NCI-H187 treated with DMSO at 0.1 percent for 48 hours (cell line): ENCODE measurements at places on chromosomes 2 and 18.

GRCh38 chr18:48605408-48605845 is 66.6 kb downstream of the CTIF start:
- no peak for DNase-seq

- no peak for DNase-seq
Measured at GRCh38 chr2:216341121-216341520, 31.2 kb downstream of the MARCHF4 start.

DNA sequence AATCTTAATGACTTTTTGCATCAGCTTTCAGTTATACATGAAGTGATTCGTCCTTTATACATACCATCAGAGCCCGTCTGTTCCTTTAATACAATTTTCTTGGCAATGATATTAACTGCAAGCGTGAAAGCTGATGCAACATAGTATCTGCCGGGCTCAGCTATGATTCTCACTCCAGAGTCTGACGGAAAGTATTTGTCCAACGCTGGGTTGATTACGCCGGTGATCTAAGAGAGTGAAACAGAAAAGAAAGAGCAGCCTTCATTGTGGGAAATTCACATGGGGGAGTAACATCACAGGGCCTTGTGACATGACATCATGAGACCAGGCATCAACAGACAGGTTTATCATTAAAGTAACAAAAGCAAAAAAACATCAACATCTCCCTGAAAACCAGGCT is 6.2 kb downstream of the ODC1 start:
- no peak for DNase-seq

GRCh38 chr2:200189964-200190363 is 116.5 kb upstream of the SPATS2L start:
- DNase-seq, result no peak

- no peak for DNase-seq
Measured at GRCh38 chr2:134217351-134217750, 36.5 kb upstream of the MGAT5 start.

GRCh38 chr2:238816291-238816690 is 31.6 kb upstream of the TWIST2 start:
- no peak for DNase-seq

GRCh38 chr2:152157253-152157652 is 18.3 kb downstream of the STAM2 start:
- no peak for DNase-seq

DNA sequence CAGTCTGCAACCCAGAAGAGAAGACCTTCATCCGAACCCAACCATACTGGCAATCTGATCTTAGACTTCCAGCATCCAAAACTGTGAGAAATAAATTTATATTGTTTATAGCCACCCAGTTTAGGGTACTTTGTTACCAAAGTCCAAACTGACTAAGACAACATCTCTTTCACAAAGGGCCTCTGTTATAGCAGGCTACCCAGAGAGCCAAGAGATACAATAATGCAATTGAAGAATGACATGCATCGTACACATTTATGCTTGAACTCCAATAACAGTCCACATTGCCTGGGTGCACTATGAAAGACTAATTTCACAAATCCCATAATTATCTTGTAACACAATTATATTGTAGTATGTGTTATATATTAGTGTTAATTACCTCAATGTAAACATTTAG is 39.1 kb upstream of the ANKRD44 start:
- DNase-seq, result no peak

DNA sequence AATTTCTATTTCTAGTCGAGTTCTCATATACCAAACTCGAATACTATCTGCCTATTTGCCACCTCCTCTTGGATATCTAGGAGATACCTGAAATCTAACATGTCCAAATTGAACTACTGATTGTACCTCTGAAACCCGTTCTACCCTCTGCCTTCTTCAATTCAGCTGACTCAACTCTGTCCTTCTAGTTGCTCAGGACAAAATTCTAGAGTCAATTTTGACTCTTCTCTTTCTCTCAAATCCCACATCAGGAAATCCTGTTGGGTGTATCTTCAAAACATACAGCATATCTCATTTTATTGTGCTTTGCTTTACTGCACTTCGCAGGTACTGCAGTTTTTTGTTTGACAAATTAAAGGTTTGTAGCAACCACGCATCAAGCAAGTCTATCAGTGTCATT is 137.8 kb downstream of the ZAP70 start:
- DNase-seq, result no peak

GRCh38 chr2:159145745-159146354 is 140.7 kb downstream of the WDSUB1 start:
- DNase-seq, result no peak

DNA sequence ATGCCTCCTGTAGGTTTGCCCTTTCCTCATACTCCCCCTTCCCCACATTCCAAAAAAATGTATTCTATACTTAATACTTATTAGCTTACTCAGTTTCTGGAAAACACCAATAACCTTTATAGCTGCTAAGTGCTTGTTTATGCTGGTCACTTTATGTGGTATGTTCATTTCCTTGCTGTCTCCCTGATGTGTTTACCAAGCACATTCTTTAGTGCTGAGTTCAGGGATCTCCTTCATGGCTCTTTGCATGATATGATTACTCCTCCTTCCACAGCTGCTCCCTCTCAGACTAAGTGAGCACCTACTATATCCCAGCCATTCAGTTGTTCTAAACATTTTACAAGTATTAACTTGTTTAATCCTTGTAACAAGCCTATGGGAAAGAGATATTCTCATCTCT is 698.3 kb upstream of the FANCL start:
- no peak for DNase-seq

DNA sequence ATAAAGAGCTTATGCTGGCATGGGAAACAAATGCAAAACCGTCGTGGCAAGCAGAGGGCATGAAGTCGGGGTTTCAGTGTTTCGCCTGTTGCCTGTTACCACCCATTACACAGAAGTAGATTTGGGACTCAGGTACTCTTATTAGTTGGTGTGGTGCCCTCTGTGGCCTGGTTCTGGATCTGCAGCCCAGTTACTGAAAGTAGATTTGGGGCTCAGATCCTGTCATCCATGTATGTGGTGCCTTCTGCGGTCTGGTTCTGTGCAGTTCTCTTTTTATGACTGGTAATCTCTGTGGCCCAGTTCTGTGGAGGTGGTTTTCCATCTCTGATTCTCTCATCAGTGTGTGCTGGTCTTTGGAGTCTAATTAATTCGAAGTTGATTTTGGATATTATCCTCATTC is 45.2 kb downstream of the ADNP2 start:
- DNase-seq, result no peak

- DNase-seq, result no peak
Measured at GRCh38 chr18:46262856-46263255, 158.7 kb downstream of the HAUS1 start.

- DNase-seq, result no peak
Measured at GRCh38 chr2:42854207-42854818, 61.9 kb upstream of the HAAO start.

DNA sequence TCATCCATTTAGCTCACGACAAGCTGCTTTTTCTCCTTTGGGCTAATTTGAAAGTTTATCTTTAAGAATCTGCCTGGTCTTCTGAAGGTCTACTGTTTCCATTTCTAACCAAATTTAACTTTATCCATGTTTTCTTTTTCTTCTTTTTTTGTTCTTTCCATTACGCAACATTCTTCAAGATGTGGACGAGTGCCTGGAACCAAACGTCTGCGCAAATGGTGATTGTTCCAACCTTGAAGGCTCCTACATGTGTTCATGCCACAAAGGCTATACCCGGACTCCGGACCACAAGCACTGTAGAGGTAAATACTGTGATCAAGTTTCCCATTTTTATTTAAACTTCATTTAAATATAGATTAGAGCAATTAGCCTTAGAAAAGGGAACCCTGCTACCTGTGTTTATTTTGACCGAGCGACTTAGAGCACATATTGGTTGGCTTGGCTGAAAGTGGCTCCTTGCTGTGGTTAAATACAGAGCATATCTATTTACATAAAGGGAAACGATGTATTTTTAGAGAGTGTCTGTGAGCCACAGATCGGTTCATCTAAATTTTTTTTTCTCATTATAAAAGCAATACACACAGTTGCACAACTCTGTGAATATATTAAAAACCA is 183.4 kb upstream of the RASGRP3 start:
- no peak for DNase-seq

- DNase-seq, result no peak
Measured at GRCh38 chr2:96214554-96214953, 5.9 kb upstream of the STARD7 start.

DNA sequence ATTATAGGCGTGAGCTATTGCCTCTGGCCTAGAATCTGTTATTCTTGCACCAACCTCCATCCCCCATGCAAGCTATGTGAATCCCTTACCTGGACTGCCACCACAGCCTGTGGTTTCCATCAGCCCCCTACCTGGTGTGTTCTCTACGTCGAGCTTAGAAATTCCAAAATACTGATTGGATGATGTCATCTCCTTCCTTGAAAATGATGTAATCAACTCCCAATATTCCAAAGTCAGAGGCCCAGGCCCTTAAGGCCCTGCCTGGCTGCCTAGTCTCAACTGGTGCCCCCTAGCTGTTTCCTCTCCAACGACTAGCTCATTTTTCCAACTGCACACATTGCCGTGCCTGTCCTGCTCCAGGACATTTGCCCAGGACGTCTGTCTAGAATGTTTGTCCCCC is 41.3 kb upstream of the GBX2 start:
- DNase-seq, result no peak

GRCh38 chr2:208529796-208530195 is 123.2 kb downstream of the PTH2R start:
- DNase-seq, result no peak

DNA sequence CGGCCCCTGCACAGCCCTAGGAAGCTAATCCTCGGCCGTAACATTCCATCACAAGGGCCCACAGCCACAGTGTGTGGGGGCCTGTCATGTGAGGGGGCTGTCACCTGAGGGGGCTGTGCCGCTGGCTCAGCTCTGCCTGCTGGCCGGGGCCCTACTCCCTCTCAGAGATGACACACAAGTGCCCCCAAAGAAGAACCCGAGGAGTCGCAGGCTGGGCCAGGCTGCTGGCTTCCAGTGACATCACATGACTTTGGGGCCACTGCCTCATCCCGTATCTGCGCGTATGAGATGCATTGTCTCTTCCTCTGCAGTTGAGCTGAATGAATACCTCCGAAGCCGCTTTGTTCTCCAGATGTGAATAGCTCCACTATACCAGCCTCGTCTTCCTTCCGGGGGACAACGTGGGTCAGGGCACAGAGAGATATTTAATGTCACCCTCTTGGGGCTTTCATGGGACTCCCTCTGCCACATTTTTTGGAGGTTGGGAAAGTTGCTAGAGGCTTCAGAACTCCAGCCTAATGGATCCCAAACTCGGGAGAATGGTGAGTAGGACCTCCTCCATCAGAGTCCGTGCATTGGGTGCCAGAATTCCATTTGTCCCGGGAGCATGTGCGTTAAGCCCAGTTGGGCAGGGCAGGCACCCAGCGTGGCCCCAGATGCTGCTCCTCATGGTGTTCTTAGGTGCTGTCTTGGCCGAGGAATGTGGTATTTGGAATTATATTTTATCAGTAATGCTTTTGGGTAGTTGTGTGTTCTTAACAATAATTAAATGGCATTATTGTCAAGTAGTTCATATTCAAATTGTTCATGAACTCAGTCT is at the start of gene CNDP1:
Gene CNDP1, plus strand, starts transcription at position 351 of the 820 bp plus-strand sequence. Its CDS starts 168 bp downstream, at position 519.
- no peak for DNase-seq

DNA sequence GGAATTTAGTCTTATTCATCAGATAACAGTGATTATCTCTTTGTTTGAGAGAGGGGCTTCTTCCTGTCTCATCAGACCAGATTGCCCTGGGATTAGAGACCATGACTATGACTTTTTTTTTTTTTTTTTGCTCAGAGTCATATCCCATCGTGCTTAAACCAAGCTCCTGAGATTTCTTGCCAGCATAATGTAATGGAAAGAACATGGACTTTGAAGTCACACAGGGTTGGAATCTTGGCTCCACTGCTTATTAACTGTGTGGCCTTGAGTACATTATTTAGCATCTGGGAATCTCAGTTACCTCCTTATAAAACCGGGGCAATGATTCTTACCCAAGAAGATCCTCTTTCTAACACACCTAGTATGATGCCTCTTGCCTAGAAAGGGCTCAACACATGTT is 268.3 kb downstream of the DYSF start:
- DNase-seq, result no peak

DNA sequence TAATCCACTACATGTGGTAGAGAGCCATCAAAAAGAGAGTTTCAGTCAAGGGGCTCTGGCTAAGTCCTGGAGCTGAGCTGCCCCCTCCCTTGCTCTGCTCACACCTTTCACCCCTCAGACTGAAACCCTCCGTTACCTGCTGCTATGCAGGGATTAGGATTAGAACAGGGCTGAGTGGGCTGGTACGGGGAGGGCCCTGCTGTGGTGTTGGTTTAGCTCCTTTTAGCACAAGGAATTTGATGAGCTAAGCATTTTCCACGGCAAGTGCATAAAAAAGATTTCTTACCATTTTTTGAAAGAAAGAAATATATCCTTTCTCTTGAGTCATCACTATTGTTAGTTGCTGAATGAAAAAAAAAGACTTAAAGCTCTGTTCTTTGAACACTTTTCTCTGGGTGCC is 46.3 kb downstream of the TCF7L1 start:
- no peak for DNase-seq

DNA sequence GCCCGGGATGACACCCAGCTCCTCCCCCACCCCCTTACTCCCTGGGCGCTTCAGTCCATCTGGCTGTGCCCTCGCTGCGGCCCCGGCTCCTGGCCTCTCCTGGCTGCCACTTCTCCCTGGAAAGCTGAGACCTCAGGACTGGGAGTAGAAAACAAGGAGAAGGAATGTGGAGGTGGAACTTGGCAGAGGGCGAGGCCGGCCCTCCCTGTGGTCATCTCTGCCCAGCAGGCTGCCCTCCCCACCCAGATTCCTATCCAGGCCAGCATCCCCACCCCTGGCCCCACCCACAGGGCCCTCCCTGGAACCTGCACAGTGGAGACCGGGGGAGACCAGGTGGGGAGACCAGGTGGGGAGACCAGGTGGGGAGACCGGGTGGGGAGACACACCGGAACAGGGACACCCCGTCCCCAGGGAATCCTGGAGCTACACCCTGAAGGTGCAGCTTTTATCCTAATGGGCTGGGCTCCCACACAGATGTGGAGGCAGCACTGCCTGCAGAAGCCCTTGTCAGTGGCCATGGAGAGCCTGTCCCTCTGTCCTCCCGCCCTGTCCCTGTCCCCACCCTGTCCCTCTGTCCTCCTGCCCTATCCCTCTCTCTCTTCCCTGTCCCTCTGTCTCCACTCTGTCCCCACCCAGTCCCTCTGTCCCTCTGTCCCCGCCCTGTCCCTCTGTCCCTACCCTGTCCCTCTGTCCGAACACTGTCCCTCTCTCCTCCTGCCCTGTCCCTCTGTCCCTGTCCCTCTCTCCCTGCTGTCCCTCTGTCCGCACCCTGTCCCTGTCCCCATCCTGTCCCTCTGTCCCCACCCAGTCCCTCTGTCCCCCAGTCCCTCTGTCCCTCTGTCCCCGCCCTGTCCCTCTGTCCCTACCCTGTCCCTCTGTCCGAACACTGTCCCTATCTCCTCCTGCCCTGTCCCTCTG is 157.1 kb downstream of the PXDN start:
- no peak for DNase-seq

DNA sequence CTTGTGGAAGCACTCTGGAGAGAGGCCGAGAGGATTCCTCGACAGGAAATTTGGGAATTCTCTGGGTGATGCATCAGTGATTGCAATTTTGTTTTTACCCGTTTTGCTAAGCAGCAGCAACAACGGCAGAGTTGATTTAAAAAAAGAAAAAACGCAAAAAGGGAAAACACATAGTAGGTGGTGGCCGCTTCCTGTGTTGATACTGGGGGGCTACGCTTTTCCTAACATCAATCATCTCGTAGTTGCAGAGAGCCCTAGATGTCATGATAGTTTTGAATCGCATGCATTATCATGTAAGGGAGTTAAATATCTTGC is 271 bp upstream of the RBM43 start:
- DNase-seq, result no peak

- no peak for DNase-seq
Measured at GRCh38 chr18:70559446-70559845, 270.6 kb downstream of the SOCS6 start.

GRCh38 chr18:31741097-31741735 is 19.5 kb downstream of the SLC25A52 start:
- no peak for DNase-seq
